Stimulated activated naive CD4-positive, alpha-beta T cell treated with Interleukin-2 at 50 U/mL for 16 hours (primary cell): ENCODE measurements at places on chromosomes 6 and 20.

DNA sequence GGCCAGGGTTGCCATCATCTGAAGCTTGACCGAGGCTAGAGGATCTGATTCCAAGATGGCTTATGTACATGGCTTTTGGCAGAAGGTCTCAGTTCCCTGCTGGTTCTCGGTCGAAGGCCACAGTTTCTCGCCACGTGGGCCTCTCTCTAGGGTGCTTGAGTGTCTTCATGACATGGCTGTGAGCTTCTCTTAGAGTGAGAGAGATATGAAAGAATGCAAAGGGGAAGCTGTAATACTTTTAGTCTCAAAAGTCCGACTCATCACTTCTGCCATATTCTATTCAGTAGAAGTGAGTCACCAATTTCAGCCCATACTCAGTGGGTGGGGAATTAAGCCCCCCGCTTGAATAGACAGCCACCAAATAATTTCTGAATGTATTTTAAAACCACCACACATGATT, 94.2 kb downstream of the UTRN start:
- DNase-seq: no peak

- DNase-seq: no peak
Measured at GRCh38 chr6:152054441-152054840, 247.0 kb downstream of the ESR1 start.

DNA sequence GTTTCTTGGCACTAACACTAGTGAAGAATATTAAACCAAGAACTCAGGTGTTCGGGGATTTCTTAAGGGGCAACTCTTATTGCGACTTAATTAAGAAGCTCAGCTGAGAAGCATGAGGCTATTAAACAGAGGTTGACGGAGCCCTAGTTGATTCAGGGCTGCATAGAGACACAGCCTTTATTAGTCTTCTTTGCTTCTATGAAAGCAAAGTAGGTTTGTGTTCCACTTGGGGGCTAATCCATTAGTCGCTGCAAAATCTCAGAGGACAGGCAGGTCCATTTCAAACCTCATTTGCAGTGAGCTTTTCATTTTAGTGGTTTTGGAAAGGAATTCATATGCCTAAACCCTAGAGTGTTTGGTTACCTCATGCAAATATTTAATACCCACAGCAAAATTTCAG, 506.6 kb upstream of the SULF2 start:
- no peak for DNase-seq

GRCh38 chr20:59159493-59160376, 3.9 kb upstream of the ZNF831 start:
- DNase-seq: peak; percentile 46

DNA sequence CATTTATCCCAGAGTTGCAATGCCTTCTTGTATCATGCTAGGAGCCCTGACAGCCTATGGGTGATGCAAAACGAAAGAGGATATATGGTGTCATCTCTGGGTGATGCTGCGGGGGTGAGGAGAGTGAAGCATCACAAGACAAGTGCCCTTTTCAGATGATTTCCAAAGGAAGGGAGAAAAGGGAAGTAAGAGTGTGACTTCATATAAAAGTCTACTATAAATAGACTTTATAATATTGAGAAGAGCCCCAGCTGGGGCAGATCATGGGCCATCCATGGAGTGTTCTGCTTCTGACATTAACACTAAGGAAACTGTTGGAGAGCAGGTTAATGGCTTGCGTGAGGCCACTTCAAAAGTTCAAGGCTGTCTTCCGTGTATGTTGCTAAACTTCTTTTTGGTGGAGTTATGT, 4.4 kb downstream of the CD83 start:
- DNase-seq: peak; percentile 43

GRCh38 chr6:114707081-114707620, 364.3 kb upstream of the HS3ST5 start:
- DNase-seq: no peak

GRCh38 chr6:111231090-111231459, 143.8 kb downstream of the SLC16A10 start:
- DNase-seq: no peak

DNA sequence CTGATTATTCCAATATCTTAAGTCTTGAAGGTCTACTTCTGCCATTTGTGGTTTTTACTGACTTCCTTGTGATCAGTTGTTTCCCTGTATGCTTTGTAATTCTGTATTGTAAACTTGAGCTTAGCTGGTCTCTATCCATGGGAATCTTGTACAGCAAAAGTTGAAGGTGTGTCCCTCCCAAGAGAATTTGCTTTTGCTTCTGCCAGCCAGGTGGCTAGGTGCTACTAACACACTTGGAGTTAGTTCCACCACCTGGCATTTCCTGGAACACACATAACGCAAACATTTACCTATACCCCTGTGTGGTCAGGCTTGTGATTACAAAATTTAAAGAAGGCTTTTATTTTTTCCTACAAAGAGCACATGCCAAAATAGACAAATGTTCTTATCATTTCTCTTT, 141.2 kb downstream of the GRM4 start:
- no peak for DNase-seq

DNA sequence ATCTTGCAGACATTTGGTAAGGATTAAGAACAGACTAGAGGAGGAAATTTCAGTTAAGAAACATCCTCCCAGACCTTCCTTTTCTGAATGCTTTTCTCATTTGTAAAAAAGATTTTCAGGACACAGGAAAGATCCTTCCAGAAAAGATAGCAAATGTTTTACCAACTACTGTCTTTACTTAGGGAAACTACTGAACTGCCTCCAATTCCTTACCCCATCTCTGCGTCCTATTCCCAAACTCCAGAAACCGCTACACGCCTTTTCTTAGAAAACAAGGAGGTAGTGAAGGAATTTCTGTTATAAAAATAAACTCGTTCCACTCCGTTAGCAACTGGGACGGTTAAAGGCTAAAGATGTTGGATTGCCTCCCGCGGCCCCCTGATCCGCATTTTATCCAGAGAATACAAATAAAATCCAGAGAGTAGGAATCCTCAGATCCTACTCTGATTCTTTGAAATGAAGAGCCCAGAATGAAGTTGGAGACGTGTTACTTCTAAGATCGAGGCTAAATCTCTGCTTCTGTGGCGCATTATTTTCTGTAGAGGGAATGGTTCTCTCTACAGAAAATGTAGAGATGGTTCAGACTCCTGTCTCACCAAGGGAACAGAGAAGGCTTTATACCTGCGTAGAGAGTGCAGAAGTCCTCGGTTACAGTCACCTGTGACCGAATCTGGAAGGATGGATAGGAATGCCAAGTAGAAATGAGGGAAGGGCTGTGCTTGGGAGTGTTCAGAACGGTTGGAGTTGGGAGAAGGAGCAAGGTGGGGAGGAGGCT, 133.0 kb downstream of the GPX5 start:
- DNase-seq: no peak

- DNase-seq: no peak
Measured at GRCh38 chr20:61411743-61412142, 159.7 kb downstream of the CDH4 start.

- DNase-seq: no peak
Measured at GRCh38 chr20:34089655-34090345, 22.2 kb downstream of the EIF2S2 start.

- no peak for DNase-seq
Measured at GRCh38 chr6:42013134-42013516, 37.2 kb upstream of the TAF8 start.

GRCh38 chr6:167956491-167956890, 41.0 kb upstream of the KIF25 start:
- DNase-seq: no peak

DNA sequence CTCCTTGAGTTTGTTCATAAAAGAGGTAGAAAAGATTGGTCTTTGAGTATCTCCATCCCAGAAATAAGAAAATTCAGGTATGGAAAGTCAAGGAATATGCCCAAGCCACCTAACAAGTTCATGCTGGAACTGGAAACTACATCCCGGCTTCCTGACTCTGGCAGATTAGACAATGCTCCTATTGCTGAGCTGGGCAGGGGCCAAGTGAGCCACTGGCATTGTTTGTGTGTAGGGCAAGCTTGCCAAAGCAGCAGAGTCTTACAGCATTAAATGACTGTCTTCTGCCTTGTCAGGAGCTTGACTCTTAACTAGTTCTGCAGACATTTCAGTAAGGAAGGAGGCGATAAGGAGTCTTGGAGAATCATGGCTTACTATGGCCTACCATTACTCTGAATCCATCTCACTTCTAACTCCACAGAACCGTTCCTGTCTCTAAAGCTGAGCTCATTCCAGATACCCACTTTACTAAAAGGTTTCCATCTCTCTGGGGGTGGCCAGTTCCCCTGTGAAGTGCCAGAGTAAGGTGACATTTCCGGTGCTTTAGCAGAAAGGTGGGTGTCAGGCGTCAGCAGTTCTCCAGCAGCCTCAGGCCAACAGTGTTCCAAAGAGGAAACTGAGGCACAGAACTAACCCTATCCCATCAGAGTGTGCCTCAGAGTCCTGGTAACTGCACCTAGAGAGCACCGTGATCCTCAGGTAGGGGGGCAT, 30.1 kb downstream of the PRDM1 start:
- DNase-seq: no peak

DNA sequence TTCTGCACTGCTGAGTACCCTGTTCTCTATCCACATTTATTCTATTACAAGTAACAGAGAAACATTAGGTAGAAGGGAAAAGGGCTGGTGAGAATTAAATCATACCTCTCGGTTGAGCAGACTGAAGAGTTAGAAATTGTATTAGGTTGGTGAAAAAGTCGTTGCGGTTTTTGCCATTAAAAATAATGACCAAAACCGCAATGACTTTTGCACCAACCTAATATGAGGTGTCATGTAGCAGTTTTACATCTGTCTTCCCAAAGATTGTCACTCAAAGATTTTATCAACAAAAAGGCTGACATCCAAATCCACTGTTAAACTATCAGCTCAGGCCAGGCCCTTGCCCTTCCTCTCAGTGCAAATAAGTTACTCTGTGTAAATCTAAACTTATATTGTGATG, 28.3 kb upstream of the GRIK2 start:
- DNase-seq: no peak

GRCh38 chr6:3965071-3965718, 113.7 kb downstream of the FAM217A start:
- DNase-seq: no peak

DNA sequence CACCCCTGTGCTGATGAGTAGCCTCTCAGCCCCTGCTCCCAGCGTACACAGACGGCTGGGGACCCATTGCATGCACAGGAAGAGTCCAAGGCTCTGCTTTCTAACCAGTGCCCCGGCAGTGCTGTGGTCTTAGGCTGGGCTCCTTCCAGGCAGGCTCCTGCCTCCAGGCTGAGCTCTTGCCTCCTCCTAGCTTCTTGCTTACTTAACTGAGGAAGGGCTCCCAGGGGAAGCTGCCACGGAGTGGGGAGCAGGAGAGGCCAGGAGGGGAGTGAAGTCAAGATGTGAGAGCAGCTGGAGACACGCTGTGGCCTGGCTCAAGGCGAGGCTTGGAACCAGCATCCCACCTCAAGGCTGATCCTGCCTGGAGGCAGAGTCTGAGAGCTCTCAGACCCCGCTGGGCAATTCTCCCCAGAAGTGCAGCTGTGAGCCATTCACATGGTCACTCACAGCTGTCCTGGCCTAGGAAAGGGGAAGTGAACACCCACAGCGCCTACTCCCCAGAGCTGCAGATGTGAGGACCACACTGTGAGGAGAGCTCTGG, 141.0 kb downstream of the TBXT start:
- DNase-seq: no peak

GRCh38 chr6:1572892-1573291, 36.8 kb upstream of the FOXC1 start:
- DNase-seq: no peak

DNA sequence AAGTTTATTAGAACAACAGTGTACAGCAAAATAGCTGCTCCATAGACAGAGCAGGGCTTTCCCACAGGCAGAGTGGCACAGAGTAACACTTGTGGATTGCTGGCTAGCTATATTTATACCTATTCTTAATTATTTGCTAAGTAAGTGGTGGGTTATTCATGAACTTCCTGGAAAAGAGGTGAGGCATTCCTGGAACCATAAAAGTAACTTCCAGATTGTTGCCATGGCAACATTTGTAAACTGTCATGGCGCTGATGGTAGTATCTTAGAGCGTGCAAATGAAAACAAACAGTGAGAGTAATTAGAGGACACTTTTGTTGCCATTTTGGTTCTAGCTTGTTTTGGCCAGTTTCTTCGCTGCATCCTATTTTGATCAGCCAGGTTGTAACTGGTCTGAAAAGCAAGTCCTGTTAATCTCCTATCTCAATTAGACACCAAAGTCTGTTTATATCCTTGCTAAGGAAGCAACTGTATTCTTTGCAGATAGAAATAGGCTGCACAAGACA, 23.9 kb downstream of the DEFB114 start:
- no peak for DNase-seq

GRCh38 chr20:35248641-35249475, 22.4 kb downstream of the MMP24 start:
- DNase-seq: no peak

DNA sequence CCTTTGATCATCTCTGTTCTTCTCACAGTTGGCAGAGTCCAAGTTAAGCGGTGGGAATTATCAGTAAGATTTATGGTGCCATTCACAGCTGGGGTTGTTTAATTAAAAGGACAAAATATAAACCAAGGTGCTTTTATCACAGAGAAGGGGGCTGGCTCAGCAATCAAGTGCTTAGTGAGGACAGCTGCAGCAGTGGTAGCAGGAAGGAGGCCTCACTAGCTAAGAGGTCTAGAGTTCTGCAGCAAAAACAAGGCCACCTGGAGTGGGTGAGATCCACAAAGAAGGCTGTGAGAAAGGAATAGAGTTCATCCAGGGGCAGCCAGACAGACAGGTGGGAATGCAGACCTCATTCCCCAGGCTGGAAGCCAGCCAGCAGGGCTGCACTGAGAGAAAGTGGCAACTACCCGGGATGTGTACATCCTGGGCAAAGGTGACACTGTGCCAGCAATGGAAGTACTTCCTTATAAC, 37.1 kb downstream of the PIGU start:
- no peak for DNase-seq

DNA sequence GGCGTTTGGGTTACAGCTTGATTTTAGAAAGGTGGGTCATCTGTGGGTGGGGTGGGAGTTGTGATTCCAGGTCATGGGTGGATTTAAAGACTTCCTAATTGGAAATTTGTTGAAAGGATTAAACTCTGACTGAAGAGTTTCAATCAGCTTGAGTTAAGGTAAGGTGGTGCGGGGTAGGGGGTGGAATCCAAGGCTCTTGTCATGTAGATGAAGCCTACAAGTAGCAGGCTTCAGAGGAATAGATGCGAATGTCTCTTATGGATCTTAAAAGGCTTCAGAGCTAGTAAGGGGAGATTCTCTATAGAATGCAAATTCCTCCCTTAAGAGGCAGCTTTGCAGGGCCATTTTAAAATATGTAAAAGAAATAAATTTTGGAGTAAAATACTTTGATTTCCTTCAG, 645.3 kb downstream of the FRK start:
- DNase-seq: no peak

- DNase-seq: no peak
Measured at GRCh38 chr20:58330687-58331086, 21.2 kb downstream of the RAB22A start.

GRCh38 chr6:55319961-55320695, 7.1 kb upstream of the GFRAL start:
- no peak for DNase-seq

DNA sequence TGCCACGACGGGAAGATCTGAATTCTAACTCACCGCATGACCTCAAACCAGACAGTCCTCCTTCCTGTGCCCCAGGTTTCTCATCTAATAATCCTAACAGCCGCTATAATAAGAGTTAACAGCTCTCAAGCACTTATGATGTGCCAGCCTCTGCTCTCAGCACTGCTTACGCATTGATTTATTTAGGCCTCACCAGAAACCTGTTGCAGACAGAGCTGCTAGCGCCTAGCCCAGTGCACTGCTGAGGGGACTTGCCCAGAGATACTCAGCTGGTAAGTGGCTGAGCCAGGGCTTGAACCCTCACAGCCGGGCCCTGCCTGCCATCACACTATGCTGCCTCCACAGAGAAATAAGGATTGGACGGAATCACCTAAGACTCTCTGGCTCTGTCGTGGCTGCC, 37.7 kb downstream of the GRM4 start:
- DNase-seq: no peak
